ENCODE measurements at places on chromosomes 2 and 18.

DNA sequence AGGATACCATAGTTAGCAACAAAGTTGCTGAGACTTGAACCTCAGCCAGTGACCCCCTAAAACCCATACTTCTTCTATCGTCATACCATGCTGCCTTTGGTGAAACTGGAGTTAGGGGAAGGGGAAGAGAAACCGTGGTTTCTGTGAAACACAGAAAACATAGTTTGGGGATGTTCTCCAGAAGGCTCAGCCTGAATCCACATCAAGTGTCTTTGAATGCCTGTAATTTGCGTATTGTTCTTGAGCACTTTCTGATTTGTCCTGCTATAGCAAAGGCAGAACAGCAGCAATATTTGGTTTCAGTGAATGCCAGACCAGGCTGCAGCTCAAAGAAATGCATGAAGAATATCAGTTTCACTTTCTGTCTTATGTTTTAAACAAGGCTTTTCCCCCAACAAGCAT, 258.7 kb downstream of the TTC32 start:
- DNase-seq, result no peak

DNA sequence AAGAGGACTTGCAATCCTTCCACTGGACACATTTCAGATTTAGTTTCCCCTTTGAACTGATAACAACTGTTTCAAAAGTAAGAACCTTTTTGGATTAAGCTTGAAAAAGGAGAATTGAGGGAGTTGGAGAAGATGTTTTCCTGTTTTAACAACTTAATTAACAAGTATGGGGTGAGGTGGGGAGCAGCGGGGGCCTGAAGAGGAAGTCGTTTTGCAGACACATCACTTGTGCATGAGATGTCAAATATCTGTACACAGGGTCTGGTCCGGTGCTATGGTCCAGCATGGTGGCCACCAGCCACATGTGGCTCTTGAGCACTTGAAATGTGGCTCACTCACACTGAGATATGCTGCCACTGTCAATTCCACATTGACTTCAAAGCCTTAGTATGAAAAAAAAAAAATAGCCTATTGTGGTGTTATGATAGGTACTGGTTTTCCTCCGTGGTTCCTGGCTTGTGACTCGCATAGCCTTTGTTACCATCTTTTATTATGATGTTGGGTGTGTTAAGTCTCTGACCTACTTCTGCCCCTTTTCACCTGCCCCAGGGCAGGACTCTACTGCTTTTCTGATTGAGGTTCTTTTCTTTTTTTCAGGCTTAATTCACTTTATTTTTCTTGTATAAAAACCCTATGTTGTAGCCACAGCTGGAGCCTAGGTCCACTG, 205.5 kb downstream of the BCL2 start:
- no peak for DNase-seq

GRCh38 chr2:106972782-106973181, 86.8 kb upstream of the ST6GAL2 start:
- DNase-seq, result no peak

DNA sequence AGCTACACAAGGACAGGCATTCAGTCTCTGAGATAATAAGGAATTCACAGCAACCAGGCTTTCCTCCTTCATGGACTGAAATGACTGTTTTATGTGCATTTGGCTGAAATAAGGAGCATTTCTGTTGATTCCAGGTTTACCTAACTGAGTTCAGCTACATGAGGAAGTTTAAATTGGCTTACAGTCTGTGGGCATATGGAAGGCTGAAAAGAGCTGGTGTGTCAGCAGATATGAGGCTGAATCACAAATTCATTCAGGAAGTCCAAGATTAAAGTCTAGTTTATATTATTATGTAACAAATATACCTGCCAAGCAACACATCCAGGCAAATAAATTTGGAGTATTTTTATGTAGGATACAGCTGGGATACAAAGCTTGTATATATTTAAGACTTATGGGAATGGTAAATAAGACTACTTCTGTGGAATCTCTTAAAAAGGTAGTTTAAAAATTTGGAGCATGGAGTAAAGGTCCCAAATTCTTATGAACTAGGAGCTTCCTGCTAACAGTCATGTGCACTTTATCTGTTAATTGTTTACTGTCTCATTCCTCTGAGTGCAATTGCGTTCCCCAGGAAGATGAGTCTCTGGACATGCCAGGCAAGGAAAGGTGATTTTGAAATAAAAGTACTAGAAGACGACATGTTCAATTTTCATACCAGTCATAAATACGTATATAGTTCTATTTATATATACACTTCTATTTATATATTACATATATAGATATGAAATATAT, 53.0 kb downstream of the ZC3H8 start:
- no peak for DNase-seq

GRCh38 chr2:7801212-7801611, 880.6 kb upstream of the ID2 start:
- no peak for DNase-seq

- DNase-seq, result no peak
Observed at GRCh38 chr2:232502511-232502910, 14.9 kb upstream of the ECEL1 start.

GRCh38 chr2:30900381-30900780, 93.1 kb upstream of the CAPN13 start:
- DNase-seq, result no peak

GRCh38 chr2:160063271-160063670, 856 bp upstream of the PLA2R1 start:
- no peak for DNase-seq
